ENCODE measurements at places on chromosomes 6 and 20. TPM values are rescaled to one million over a fixed set of nuclear protein-coding genes. Genes with fewer than 3 reads are reported as not detected.

DNA sequence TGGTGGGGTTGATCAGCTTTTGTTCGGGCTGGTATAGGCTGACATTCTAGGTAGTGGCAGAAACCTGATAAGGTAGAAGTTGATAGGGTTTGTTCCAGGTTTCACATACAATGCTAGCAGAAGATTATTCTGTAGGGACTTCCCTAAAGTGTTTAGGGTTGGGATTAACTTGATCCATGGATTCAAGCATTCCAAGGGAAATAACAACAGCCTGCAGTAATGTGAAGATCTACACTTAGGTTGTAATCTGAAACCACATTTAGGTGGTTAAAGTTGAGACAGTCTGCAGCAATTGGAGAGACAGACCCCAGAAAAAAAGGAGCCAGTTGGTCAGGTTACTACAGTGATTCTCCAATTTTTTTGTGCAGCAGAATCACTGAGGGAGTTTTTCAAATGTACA is 56.1 kb downstream of the GJA1 start:
- DNase-seq = no peak

- DNase-seq = no peak
Observed at GRCh38 chr6:140355476-140355875, 981.0 kb upstream of the CITED2 start.

Gene APOM
- total RNA-seq = 7.7 TPM

Gene SLC32A1
- total RNA-seq = 0.16 TPM

Gene CST5
- not detected for total RNA-seq

Data from CD8-positive, alpha-beta T cell (primary cell).